DMS79 treated with DMSO at 0.1 percent for 48 hours (cell line): ENCODE measurements at places on chromosomes 4 and X.

- DNase-seq = no peak
Measured at GRCh38 chr4:31365006-31365690, 645.0 kb downstream of the PCDH7 start.

DNA sequence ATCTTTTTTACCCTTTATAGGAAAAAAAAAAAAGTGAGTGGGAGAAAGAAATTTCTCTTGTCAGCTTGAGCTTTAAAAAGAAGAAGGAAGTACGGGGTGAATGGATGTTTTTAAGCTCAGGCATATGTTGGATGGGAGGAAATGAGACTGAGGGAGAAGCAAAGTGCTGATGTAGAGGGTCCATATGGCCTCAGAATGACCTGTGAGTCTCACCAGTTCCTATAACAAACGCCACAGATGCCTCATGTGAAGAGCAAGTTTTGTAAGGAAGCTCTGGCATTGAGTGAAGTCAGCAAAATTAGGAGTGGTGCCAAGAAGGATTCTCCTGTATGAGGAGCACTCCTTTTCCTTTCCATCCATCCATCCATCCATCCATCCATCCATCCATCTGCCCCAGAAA lies 214.6 kb downstream of the PTTG2 start:
- DNase-seq = no peak

DNA sequence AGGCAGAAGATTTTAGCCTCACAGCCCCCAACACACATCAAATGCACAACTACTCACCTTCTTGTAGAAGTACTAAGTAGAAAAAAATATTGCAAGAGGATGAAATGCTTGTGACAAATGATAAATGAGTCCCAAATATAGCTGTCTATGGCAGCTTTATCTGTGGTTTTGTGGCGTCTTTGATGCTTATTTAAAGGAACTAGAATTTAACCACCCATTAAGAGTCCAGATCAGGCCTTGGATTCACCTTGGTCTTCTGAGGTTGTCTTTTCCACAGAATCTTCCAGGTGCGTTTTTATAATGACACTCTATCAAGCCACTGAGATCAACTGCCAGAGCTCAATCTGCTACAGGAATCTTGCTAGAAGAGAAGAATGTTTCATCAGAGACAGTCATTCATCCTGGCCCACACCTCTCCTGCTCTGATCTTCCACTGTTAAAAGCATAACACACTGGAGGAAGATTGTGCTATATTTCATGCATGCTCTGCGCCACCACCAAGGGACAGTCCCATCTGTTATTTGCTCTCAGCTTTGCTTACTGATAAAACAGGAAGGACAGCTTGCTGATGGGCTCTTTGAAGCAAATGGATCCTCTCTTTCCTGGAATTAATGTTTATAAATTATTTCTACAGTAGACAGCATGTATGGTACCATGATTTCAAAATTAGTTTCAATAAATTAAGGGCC lies 144.1 kb downstream of the SLC7A11 start:
- DNase-seq = no peak

- DNase-seq = no peak
Measured at GRCh38 chr4:26273616-26273980, 47.2 kb upstream of the RBPJ start.

GRCh38 chr4:57148177-57148576 lies 38.0 kb upstream of the IGFBP7 start:
- DNase-seq = no peak

- DNase-seq = peak; percentile 0
Measured at GRCh38 chr4:173420324-173420752, 21.4 kb upstream of the SCRG1 start.

GRCh38 chrX:30659421-30659820 lies 6.2 kb downstream of the GK start:
- DNase-seq = no peak

- DNase-seq = no peak
Measured at GRCh38 chr4:61545902-61546480, 345.9 kb downstream of the ADGRL3 start.

- DNase-seq = no peak
Measured at GRCh38 chr4:177855507-177856197, 413.4 kb upstream of the AGA start.

DNA sequence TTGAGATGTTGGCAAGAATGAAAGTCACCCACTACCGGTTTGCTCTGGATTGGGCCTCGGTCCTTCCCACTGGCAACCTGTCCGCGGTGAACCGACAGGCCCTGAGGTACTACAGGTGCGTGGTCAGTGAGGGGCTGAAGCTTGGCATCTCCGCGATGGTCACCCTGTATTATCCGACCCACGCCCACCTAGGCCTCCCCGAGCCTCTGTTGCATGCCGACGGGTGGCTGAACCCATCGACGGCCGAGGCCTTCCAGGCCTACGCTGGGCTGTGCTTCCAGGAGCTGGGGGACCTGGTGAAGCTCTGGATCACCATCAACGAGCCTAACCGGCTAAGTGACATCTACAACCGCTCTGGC lies 12.3 kb downstream of the RPL9 start:
- DNase-seq = no peak

DNA sequence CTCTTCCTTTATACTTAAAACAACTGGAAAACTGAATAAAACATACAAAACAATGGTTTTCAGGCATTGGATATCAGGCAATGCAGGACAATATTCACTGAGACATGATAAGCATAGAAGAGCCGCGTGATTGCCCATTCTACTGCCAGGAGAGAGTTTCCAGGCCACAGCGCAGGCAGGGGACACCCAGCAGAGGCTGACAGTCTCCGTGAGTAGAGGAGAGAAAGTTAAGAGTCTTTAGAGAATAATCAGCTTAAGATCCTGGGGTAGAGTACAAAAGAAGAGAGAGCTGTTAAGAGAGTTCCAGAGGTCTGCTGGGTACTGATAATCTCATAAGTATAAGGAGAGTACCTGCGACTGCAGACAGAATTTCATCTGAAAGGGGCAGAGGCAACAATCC lies 18.4 kb upstream of the FRAS1 start:
- no peak for DNase-seq

DNA sequence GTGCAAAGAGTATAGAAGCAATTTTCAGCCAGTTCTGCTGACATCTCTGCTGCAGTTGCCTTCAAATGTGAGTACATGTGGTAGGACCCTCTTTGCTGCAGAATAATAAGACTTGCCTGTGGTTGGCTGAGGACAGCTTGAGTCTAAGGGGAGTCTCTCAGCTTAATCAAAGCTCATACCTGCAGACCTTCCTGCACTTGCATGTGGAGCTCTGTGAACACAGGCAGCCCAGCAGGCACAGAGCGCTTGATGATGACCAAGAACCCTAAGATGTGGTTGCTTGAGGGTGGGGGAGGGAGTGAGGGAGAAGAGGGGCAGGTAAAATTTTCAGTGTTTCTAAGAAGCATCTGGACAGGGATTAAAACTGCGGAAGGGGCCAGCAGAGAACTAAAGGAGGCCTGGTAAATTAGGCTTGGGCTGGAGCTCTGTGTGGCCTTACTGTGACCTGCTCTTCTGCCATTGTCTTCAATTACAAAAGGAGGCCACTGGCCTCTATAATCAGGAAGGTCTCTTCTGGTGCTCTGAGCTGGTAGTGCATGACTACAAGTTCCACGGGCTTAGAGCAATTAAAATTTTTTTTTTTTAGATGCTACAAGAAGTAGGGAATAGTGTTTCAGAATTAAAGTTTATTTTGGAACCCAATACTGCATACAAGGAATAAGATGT lies 59.9 kb upstream of the CHRNA9 start:
- no peak for DNase-seq

DNA sequence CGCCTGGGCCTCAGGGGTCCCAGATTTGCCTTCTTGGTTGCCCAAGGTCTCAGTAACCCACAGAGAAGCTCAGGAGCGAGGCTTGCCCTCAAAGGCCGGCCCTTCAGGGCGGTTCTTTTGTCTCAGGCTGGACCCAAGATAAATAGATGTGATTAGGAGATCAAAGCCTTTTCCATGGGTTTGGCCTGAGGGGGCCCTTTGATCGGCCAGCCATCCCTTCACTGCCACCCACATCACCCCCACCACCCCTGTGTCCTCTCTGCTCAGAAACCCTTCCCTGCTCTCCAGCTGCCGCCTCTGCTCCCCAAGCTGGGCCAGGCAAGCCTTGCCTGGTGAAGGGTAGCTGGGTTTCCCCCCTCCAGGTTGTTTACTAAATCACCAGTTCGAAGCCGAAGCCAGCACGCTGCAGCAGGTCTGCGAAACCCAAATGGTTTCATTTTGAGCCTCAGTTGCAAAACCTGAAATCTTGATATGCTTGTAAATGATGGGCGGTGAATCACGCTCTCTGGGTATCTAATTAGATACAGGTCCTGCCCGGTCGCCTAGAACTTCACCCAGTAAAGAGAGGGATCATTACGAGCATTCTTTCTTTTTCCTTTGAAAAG lies 202.6 kb upstream of the BCOR start:
- no peak for DNase-seq

DNA sequence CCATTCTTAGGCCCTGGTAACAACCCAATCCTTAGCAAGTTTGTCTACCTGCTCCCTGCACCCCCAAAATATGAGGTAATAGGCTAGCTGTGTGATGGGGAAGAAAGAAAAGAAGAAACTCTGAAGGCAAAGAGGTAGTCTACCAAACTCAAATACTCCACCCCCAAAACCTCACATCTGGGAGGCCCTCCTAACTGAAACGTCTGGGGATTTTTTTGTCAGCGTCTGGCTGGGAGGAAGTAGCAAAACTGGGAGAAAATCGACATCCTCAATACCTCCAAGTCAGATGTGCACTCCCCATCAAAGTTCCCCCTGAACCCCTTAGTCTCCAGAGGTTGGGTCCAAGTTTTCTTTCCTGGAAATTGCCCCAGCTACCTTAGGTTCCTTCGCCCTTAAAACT lies 1.0 kb downstream of the LAMP2 start:
- no peak for DNase-seq

DNA sequence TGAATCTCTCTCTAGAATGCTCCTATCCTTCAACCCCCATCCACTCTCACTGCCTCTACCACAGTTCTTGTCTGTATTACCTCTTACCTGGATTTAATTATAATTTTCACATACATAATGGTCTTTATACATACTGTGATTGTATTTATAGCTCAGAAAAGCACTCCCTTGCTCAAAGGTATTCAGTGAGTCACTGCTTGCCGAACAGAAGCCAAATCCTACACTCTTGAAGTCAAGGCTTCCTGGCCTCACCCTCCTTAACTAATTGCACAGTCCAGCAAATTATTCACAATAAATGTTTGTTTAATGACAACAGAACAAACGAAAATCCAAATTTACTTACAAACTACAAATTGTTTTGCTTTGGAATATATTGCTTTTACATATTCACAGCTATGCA lies 159.5 kb downstream of the KLHL13 start:
- DNase-seq = no peak

GRCh38 chr4:122625156-122625555 lies 4.3 kb upstream of the IL21 start:
- no peak for DNase-seq

DNA sequence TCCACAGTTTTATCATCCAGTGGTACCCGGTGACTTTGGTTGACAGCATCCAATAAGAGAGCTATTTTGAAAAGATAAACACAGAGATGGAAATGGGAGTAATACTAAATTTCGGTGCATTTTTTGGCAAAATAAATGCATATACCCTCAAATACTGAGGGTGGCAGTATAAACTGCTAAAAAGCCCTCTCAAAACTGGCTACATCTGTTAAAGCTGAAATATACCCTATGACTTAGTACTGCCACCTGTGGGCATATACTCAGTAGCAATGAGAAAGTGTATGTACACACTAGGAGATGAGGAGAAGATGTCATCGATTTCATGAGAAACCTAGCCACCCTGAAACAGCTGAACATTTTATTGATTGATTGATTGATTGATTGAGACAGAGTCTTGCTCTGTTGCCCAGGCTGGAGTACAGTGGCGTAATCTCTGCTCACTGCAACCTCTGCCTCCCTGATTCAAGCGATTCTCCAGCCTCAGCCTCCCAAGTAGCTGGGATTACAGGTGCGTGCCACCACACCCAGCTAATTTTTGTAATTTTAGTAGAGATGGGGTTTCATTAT lies 12.2 kb upstream of the TMEM128 start:
- no peak for DNase-seq

DNA sequence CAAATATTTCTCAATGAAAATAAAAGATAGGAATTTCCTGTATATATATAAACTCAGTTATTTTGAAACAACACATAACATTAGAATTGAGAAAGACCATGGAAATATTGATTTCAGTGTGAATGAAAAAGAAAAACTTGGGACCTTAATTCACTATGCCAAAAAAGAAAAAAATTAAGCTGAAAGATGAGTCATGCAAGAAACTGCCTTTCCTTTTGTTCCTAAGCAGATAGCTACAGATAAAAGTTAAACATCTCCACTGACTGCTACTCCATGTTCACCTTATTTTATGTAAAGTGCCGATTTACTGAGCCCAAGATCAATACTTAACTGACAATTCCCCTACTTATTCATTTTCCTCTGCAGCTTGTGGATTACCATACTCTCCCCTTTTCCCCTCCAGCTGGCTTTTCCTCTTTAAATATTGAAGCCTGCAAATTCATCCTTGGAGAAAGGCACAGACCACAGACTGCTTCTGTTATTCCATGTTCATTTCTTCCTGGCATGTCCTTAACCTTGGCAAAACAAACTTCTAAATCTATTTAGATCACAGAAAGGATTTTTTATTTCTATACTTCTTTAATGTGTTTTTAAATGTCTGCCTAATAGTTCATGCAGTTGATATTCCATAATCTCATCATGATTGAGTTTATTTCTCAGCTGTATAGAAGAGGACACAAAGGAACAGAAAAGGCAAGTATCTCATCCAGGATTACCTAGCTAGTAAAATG lies 40.5 kb upstream of the YTHDC1 start:
- DNase-seq = no peak

GRCh38 chrX:95662200-95662599 lies 1022.4 kb upstream of the DIAPH2 start:
- no peak for DNase-seq

GRCh38 chrX:69538321-69538876 lies 34.3 kb downstream of the NALF2 start:
- no peak for DNase-seq
